Left lobe of liver (tissue), 2 donors: ENCODE measurements at places on chromosomes 2 and 18. TPM values are rescaled to one million over a fixed set of nuclear protein-coding genes. Genes with fewer than 3 reads are reported as not detected.

DNA sequence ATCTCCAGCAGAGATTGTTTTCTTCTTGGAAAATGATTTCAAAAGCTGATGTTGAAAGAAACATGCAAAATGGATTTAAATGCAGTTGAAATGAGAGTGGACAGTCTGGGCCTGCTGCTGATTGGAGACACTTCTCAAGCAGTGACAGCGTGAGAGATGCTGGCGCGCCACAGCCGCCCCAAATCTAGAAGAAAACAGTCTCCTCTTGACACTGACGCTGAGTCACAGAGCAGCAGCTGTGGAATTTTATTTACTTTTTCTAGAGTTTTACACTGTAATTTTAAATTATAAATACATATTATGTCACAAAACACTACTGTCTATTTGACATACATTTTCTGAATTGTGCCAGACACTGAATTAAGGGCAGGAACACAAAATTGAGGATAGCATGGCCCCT, 121.8 kb upstream of the TMEM200C start:
- DNase-seq, result no peak

The KHK gene
- total RNA-seq, result 267 TPM

GRCh38 chr2:25639131-25639530, 34.2 kb downstream of the DTNB start:
- no peak for DNase-seq

- DNase-seq, result peak; percentile 35
Observed at GRCh38 chr18:79863161-79864005, 65.6 kb downstream of the KCNG2 start.

DNA sequence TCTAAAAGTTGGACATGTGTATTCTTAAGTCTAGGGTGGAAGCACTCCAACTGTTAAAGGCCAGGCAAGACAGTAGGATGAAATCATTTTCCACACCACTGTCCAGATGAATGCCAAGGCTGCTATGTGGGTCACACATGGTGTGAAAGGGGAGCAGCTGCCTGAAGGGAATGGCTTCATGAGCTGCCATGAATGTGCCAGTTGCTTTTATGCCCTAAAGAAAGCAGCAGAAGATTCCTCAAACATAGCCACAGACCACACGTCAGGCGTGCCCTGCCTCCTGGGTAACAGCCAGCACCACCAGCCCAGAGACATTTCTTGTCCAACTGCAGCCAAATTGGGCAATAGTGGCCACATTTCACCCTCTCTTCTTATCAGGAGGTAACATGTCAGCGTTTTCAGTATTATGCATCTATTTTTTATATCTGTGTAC, 130.2 kb downstream of the MTCL1 start:
- peak; percentile 65 for DNase-seq

- DNase-seq, result no peak
Observed at GRCh38 chr2:212089873-212090272, 448.7 kb downstream of the ERBB4 start.

DNA sequence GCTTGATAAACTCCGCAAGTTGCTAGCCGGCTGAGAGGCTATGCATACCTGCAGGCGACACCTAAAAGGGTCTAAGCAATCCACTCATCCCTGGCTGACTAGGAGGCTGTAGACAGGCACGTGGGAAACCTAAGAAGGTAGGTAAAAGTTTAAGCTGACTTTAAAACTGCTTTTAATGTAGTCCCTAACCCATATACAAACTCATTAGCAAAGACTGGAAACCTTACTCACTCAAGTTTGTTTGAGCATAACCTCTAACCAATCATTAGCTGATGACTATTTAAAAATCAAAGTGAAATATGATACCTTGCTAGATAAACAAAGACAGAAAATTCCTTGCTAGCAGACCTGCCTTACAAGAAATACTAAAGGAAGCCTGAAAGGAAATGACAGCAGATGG, 106.4 kb downstream of the EXOC6B start:
- DNase-seq, result no peak

The APLF gene
- total RNA-seq, result 1.1 TPM

The VPS54 gene
- total RNA-seq, result 12.3 TPM

DNA sequence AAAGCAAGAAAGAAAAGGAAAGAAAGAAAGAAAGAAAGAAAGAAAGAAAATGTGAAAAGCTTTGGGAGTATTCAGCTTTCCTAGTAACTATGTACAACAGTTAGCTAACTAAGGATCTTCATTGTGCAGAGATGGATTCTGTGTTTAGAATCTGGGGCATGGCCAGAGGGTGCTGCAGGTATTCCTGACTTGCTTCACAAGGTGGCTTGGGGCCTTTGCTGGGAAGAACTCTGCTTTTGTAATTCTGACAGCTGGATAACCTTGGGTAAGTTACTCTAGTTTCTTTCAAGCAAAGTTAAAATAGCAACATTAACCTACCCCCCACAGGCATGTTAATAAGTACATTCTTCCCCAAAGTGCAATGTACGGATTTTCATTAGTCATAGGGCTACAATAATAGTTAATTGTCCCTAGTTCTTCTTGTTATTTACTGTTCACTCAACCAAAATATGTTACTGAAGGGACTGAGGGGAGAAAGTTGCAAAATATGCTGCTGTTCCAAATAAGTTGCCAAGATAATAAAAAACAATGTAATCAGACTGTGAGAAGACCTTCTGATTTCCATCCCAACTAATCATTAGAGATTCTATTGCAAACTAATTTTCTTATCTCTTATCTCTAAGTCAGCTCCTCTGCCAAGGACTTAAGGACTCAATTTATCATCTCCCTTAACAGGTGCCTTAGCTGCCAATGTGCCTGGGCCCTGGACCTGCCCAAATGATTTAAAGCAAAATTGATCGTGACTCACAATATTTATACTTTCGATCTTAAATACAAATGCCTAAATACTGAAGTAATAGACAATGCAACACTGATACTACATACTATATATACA, 50.3 kb downstream of the SERPINB8 start:
- no peak for DNase-seq

DNA sequence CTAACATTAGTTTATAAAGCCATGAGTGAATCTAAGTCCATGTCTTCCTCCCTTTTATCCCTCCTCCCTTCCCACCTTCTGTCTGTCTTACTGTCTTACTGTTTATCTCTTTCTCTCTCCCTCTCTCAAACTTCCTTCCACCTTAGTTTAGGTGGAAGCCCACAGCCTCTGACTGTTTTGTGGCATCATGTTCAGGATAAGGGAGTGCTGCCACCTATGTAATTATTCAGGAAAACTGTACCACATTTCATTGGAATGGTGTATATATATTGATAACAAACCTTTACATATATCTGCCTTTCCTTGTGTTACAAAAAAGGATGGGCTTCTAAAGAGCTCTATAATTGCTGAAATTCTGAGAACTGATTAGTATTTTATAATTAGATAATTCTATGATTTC, 48.7 kb downstream of the NETO1 start:
- DNase-seq, result no peak

- DNase-seq, result no peak
Observed at GRCh38 chr18:9925795-9926194, 12.0 kb downstream of the VAPA start.

- DNase-seq, result no peak
Observed at GRCh38 chr2:239048736-239049135, 200.9 kb downstream of the TWIST2 start.

- no peak for DNase-seq
Observed at GRCh38 chr2:239687441-239687840, 286.6 kb upstream of the HDAC4 start.

DNA sequence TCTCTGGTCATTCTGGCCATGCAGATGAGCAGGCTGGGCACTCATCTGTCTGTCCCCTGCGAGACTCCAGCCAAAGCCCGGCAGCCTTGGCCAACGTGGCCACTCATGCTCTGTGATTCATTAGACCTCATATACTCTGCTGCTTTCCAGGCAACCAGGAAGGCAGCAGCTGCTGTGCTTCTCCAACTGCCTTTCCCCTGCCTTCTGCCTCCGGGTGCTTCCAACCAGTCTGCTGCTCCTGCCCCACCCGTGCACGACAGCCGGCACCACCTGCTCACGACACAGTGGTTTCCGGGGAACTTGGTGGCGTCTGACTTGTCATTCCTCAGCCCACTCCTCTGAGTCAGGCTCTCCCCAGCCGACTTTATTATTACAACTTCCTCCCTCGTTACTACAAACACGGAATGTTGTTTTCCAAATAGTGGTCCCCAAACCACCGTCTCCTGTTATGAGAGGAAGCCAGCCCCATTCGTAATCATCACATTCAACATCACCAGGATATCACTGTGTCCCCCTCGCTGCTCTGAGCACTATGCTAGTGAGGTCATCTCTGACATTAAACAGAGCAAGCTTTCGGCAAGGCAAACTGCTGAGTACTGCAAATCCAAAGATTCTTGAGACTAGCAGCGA, 392.4 kb downstream of the ALK start:
- no peak for DNase-seq

The CRACDL gene
- total RNA-seq, result 0.30 TPM

The ETAA1 gene
- total RNA-seq, result 3.2 TPM

The RESP18 gene
- not detected for total RNA-seq

The FAM161A gene
- 0.75 TPM for total RNA-seq

- DNase-seq, result no peak
Observed at GRCh38 chr2:62457556-62457955, 48.4 kb downstream of the TMEM17 start.

DNA sequence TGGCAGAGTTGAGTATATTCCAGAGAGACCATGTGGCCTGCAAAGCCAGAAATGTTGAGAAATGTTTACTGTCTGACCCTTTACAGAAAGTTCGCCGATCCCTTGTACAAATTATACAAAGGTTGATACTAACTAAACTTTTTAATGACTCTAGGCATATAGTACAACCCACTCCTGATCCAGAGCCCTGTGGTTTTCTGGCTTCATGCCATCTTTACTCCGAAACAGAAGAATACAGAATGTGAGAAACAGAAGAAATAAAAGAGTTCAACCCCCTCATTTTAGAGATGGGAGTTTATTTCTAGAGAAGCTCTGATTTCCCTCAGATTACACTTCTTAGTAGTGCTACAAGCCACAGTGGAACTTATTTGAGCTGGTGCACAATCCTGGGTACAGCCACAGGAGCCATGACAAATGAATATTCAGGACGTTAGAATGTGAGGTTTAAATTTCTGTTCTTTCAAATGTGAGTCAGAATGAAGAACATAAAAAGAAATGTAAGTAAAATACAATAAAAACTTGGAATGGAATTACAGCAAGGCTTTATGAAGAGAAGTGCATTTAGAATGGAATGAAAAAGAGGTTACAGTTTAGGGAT, 38.0 kb upstream of the SMCHD1 start:
- no peak for DNase-seq

The B4GALT6 gene
- total RNA-seq, result 2.7 TPM

GRCh38 chr18:55461848-55462247, 126.1 kb downstream of the TCF4 start:
- no peak for DNase-seq

DNA sequence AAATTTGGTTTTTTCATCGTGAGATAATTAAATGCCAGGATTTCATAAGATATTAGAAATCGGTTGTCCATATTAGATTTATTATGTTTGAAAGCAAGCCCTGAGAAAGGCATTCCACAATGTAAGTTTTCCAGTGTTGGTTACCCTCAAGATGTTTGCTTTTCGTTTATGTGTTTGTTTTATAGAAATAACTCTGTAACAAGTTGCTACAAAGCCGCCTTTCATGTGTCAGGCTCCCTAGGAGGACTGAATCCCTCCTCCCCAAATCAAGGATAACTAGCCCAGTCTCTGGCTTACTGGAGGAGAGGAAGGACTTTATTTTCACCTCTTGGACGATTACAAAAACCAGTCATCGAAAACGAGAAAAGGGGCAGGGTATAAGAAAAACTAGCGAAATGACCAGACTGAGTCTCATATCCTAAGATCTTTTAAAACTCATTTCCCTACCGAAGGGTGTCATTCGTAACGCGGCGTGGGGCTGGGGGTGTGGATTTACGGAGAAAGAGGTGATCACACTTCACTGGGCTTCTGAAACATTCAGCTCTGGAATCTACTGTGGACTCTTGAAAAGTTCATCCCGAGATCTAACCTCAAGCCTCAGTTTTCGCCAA, 1.0 kb upstream of the PEX13 start:
- no peak for DNase-seq

DNA sequence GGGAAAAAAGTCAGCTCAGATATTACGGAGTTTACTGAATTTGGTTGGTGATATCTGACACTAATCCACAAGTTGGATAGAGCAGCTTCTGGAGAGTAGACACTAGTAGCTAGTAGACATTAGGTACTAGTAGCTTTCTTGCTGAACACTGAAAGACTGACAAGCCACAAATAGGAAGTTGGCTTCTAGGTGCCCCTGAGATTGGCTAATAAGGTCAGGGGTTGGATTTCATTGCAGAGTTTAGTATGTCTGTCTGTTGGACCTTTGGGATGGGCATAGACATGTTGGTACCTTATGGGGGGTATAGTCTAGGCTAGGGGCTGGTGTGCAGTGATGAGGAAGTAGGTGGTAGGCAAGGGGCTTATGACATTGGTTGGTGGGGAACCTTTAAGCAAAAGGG, 164.9 kb upstream of the LRRTM1 start:
- DNase-seq, result no peak

- no peak for DNase-seq
Observed at GRCh38 chr2:219444566-219445091, 10.0 kb downstream of the SPEG start.

DNA sequence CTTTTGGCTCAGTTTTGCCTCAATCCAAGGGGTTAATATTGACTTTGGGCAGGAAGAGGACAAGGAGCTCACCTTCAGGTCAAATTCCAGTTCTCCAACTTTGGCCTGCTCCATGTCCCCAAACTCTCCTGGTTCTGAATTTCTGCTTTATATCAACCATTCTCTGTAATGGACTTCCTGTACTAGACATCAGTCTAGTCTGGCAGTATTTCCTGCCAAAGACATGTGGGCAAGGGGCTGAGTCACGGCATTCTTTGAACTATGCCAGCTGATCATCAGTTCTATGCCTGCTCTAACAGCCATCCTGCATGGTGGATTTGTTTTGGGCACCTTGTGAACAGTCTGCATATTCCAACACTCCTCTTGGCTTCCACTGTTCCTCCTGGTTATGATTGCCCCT, 199.4 kb downstream of the ZEB2 start:
- DNase-seq, result no peak

The ALPG gene
- not detected for total RNA-seq

The ZNF532 gene
- total RNA-seq, result 3.7 TPM

- DNase-seq, result no peak
Observed at GRCh38 chr2:59529726-59530125, 1023.7 kb downstream of the BCL11A start.

GRCh38 chr2:119723784-119724467, 35.8 kb upstream of the PTPN4 start:
- peak; percentile 38 for DNase-seq

- DNase-seq, result no peak
Observed at GRCh38 chr2:216420367-216421101, 8.2 kb downstream of the SMARCAL1 start.

DNA sequence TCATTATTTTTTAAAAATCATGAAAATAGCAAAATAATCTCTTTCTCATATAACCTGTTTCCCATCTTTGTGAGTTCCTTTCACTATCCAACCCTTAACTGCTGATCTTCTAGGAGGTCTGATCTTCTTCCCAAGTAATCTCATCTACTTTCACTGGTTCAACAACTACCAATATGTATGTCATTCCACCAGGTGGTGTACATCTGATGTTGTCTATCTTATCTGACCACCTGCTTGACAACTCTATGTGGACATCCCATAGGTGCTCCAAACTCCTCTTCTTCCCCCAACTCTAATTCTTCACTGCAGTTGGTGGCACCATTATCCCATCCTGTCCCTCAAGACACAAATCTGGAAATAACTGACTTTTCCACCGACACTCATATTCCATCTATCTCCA, 62.5 kb downstream of the FAM228A start:
- no peak for DNase-seq

GRCh38 chr18:67599277-67599676, 82.8 kb upstream of the DSEL start:
- DNase-seq, result peak; percentile 55
